ENCODE measurements at places on chromosomes 6 and 20.

GRCh38 chr6:75424618-75425548 is 68.7 kb downstream of the FILIP1 start:
- DNase-seq, result no peak

GRCh38 chr6:170147056-170147787 is 143.7 kb downstream of the DLL1 start:
- DNase-seq, result no peak

- DNase-seq, result no peak
These were observed 99.0 kb downstream of the TMEM242 start for GRCh38 chr6:157224178-157224950.

DNA sequence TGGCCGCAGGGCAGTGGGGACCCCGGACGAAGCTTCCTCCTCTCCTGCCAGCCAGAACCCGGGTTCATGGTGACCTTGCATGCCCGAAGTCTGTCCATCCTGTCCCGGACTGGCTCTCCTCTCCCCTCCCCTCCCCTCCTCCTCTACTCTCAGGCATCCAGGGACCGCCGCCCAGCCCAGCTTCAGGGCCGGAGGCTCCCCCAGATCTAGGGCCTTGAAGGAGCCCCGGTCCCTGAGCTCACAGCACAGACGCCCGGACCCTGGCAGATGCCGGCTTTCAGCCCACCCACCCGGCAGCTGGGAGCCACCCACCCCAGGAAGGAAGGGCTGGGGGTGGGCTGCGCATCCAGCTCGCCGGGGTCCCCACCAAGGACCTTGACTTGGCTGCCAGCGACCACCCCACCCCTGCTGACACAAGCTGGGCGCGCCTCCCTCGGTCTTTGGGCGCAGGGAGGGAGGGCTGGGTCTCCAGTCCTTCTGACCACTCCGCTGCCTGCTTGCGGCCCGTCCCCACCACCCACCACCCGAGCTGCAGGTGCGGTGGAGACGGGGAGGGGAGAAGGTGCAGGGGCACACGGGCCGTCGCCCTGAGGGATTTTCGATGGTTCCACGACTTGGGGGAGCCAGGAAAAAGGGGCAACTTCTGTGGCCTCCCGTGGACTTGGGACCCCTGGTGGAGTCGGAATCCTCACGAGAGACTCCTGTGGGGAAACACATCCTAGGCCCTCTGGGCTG is 5.8 kb upstream of the ABHD16B start:
- no peak for DNase-seq

GRCh38 chr6:143549221-143549948 is 37.9 kb upstream of the FUCA2 start:
- no peak for DNase-seq

- no peak for DNase-seq
These were observed 180.3 kb downstream of the TTLL2 start for GRCh38 chr6:167505199-167505598.

- no peak for DNase-seq
These were observed 36.1 kb upstream of the MAP7 start for GRCh38 chr6:136586295-136586694.

DNA sequence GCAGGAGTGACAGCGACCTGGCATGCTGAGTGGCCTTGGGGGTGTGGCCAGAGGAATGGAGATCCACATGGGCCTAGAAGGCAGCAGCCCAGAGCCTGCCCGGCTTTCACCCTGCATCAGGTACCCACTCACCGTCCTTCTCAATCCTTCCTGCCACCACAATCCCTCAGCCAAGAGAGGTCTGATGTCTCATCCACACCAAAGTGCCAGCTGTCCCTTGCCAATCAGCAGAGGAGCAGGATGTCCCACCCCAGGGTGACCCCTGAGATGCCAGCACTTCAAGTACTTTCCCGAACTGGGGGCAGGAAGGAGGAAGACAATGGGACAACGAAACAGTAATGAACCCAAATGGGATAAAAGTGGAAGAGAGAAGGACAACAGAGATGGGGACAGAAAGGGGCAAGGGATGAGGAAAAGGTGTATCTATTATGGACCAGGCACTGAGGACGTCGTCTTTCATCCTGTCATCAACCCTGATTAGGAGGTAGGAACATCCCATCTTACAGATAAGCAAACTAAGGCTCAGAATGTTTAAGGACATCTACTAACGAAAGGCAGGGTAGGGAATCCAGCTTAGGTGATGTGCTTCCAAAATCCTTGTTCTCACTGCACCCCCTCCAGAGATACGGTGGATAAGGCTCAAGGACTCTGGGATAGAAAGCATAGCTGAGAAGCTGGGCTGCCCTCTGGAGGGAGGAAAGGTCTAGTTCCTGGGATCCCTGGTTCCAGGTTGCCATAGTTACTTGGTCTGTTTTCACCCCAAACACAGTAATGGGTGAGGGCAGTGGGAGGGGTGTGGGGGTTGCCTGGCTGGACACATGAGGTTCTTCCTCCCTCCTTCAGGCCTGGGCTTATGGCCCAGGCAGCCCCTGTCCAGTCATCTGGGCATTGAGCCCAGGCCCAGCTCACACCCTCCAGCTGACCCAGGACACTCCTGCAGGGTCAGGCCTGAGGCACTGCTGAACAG is 4.5 kb upstream of the TNXB start:
- no peak for DNase-seq

DNA sequence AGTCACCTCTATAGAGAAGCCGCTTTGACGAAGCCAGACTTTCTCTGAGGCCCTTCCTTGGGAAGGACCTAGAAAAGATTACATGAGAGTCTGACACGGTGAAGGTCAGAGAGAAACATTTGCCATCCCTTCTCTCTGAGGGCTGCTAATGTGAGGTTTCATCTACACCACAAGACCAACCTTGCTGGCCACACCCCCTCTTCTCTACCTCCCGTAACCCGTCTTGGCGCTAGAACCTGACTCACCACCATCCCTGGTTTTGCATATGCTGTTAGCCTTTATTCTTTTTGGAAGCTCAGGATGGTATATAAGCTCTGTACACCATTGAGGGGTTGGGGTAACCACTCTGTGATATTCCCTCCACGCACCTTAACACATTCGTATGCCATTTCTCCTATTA is 63.6 kb downstream of the FOXF2 start:
- DNase-seq, result no peak

DNA sequence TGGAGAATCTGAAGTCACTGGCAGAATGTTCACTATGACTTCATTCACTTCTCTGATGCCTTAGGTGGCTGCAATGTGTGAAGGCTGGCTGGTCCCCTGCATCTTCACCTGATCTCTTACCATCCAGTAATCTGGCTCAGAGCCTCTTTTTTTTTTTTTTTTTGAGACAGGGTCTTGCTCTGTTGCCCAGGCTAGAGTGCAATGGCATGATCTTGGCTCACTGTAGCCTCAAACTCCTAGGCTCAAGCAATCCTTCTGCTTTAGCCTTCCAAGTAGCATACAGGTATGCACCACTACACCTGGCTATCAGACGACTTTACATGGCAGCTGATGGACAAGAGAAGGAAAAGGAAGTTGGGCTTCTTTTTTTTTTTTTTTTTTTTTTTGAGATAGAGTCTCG is 25.8 kb upstream of the JARID2 start:
- no peak for DNase-seq

DNA sequence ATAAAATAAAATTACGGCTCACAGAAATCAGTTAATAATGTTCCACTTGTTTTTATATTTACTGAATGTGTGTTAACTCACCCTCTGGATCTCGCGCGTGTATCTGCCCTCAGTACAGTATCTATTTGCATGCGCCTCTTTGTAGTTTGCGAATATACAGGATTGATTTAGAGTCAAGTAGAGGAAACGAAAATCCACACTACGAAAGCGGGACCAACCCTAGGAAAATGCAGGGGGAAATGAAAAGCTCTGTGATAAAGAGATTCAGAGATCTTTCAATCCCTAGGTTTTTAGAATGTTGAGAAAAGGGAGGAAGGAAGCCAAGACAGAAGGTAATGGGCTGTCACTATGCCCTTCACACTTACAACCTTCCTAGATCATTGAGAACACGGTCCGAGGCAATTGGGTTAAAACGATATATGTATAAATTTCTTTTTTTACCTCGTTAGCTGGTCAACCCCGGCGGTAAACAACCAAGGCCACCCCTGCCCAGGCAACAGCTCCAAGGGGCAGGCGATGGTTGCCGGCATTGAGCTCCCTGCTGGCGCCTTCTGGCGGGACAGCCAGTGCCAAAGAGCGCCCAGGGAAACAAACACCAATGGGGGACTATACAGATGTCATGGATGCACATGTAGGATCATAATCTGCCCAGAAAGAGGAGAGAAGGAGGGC is 792 bp upstream of the FUT9 start:
- DNase-seq, result no peak

DNA sequence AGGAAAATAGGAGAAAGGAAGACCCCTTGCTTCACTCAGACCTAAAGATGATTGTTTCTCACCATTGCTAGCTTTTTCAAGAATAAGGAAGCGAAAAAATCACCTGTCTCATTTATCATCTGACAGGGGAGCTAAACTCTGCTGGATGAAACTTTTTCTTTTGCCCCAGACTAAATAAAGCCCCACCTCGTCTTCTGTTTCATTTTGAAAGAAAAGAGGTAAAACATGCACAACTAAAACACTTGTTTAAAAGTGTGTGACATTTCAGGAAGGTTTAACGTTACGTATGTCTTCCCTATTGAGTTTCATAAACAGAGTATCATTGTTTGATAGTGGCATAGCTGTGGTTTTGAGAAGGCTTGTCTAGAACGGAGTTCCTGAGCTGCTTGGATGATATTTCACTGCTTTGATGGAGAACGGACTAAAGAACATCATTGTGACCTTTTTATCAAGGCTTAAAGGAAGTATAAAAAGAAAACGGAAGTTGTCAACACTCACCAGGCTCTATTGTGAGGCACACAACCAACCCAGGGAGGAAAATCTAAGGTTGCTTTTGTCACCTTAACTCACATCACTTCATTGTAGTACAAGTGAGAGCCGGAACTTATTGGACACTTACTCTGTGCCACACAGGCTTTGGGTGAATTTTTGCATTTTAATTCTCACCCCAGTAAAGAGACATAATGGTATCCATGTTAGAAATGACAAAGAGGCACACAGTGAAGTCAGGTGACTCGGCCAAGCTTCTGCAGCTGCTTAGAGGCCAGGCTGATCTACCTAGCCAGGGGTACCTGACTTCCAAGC is 29.5 kb downstream of the TSHZ2 start:
- DNase-seq, result no peak

GRCh38 chr6:159594106-159594749 is 98.8 kb downstream of the SOD2 start:
- DNase-seq, result no peak

DNA sequence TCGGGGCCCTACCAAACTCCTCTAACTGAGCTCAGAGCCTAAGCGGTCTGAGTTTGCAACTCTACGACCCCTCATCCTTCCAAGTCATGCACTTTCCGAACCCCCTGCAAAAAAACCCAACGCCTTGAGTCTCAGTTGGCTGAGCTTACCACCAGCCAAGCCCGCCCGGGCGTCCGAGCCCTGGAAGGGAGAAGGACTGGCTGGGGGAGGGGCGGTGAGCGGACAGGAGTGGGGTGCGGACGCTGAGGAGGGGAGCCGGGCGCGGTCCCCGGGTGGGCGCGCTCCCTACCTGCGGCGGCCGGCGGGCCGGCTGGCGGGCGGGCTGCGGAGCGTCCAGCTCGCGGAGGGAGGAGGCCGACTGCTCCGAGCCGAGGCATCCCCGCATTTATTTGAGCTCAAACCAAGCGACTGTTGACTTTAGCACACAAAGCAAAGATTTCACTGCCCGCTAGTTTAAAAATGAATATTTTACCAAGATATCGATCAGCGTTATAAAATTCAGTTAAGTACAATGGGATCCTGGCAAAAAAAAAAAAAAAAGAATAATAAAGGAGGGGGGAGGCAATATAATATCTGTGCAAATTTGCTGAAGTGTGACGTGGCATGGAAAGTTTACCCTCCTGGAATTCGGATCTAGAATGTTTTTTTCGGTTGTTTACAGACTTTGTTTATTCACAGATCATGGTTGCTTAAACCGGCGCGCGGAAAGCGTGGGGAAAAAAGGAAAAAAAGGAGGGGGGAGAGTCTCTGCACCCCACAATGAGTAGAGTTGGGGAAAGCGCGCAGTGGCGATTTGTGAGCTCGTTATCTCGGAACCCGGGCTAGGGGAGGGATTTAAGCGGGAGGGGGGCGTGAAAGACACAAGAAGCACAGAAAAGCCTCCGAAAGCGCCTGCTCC is 5.9 kb downstream of the FOXA2 start:
- no peak for DNase-seq

GRCh38 chr20:25389401-25389857 is 1.2 kb downstream of the ABHD12 start:
- no peak for DNase-seq

DNA sequence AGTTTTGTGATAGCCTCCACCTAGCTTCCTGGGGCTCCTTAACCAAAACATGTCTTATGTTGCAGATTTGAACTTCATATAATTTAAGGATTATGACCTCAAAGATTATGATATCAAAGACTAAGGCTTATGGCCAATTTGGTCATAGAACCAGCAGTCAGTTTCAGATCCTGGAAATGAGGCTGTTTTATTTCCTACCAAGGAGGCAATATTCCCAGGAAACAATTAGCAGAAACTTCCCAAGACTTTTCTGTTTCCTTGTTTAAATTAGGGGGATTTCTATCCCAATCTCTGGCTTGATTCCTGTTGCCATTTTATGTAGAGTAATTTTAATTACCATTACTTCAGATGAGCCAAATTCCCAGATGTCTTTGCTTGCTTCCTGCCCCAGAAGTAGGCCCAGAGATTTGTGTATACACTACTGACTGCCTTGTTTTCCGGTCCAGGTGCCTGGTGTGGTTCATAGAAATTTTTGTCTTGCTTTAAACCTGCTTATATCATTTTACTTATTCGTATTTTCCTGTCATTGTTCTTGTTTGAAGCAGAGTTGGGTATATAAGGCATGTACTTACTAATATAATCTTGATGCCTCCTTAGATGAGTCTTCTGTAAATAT is 119.2 kb upstream of the TMEM170B start:
- no peak for DNase-seq
